GM12892 (cell line): ENCODE measurements at places on chromosomes 2 and 18.
A peak's percentile ranks its signal among the peaks of the same experiment; 100 is the strongest.

DNA sequence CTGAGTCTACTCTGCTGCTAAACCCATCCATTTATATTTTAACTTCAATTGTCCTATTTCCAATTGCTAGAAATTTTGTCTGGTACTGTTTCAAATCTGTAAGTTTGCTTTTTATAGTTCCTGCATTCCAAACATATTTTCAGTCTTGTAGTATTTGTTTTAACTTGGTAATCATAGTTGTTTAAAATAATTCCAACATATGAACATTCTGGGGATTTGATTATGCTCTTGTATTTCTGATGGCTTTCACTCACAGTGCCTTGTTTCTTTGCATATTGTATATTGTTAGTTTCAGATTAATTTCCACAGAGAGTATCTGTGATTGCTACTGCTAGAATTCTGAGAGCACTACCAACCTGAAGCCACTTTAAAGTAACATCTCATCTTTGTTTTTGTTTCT is 202.4 kb downstream of the ETAA1 start:
- no peak for DNase-seq

DNA sequence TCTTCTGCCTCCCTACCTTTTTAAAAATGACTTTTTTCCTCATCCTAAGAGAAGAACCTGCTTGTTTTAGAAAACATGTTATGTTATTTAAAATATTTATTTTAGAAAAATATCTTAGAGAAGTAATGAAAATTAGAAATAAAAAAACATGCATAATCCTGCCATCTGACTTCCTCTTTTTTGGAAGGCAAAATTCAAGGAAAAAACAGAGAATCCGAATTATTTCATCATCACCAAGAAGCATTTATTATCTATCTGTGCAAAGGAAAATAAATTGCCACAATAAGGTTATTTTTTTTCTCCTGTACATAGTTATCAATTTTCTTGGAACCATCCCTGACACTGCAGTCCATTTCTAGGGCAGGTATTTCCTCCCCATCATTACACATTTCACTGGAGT is 14.4 kb downstream of the SLC39A6 start:
- DNase-seq: no peak

DNA sequence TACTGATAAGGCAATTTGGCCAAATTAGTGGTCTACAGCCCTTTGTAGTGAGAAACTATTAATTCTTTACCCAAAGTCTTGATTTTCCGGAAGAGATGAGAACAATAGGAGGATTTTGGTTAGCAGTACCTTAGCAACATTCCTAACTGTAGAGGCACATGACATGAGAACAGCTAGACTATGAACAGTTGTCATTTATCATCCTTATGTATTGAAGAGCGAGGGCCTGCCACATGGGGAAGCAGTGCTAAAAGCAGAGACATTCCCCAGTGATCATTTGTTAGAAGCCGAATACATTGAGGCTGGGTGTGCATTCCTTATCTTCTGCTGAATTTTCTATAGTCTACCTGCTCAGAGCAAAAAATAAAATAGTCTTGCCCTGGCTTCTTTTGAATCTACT is 65.2 kb downstream of the RBBP8 start:
- no peak for DNase-seq

- peak; percentile 60 for DNase-seq
Measured at GRCh38 chr2:74876081-74876886, 42.4 kb downstream of the HK2 start.

DNA sequence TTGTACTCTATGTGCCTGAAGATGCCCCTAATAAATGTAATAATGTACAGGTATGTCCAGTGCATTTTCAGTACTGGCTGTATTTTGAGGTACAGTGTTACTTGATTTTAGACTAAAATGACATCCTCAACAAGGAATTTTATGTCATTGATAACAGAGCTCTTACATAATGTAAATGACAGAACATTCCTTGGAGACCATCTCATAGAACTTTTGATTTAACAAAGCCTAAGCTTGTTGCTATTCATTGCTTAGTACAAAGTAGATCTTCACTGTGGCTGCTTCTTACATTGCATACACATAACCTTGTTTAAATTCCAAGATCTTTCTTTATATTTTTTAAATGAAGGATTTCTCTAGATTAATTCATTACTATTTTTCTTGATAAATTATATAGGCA is 24.1 kb downstream of the DYNC1I2 start:
- no peak for DNase-seq

DNA sequence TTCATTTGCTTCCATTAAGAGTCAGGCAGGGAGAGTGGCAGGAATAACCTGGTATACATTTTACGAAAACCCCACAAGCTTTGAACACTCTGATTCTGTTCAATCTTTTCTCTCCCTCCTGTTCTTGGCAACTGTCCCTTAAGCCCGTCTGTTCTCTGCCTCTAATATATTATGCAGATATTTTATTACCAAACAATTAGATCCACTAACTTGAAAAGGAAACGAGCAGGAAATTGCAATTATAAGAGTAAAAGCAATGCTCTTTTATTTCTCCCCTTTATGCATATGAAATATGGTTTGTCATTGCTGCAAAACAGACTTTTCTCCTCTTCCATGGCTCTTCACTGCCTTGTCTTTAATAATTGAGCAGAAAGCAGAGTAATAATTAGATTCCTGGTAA is 149.1 kb upstream of the CELF4 start:
- no peak for DNase-seq

DNA sequence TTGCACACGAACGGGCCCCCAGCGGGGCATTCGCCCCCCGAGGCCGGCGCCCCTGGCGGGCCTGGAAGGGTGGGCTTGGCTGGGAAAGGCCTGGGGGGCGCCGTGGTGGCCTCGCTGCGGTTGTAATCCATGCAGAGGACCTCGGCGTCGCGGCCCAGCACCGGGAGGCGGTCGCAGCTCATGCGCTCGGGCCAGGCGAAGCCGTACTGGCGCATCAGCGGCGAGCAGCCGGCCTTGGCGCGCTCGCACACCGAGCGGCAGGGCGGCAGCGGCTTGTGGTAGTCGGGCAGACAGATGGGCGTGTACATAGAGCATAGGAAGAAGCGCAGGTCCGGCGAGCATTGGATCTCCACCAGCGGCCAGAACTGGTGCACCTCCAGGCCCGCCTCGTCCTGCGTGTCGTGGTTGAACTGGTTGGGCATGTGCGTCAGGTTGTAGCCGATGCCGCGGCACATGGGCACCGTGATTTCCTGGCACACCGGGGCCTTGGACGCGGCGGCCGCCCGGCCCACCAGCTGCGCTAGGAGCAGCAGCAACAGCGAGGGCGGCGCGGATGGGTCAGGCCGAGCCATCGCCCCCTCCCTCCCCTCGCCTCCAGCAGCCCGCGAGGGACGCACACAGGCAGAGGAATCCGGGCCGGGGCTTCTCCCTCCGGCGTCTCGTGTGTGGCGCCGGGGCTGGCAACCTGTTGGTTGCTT is 1.4 kb downstream of the FZD5 start:
- DNase-seq: peak; percentile 29

- DNase-seq: no peak
Measured at GRCh38 chr2:199922856-199923255, 11.8 kb downstream of the C2orf69 start.

DNA sequence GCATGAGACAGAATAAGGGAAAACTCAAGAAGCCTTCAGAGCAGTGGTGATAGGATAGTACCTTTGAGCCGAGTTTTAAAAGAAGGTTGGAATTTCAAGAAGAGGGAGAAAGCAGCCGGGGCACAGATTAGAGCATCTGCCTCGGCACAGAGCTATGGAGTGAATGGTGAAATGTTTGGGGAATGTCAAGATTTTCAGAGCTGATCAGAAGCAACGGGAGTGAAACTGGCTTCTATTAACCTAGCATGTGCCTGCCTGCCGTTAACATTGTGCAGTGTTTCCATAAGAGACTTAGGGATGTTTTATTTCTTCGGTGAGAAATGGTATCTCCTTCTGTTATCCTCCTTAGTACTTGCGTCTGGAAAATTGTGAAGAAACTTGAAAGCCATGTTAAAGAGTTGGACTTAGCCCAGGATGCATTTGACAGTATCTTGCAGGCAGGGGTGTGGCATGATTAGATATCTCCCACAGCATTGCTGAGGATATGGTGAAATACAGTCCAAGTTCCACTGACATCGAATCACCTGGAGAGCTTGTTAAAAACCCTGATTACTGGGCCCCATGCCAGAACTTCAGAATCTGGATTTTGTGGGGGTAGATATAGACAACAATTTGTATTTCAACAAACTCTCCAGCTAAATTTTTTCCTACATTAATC is 96.8 kb upstream of the PPP1CB start:
- no peak for DNase-seq

DNA sequence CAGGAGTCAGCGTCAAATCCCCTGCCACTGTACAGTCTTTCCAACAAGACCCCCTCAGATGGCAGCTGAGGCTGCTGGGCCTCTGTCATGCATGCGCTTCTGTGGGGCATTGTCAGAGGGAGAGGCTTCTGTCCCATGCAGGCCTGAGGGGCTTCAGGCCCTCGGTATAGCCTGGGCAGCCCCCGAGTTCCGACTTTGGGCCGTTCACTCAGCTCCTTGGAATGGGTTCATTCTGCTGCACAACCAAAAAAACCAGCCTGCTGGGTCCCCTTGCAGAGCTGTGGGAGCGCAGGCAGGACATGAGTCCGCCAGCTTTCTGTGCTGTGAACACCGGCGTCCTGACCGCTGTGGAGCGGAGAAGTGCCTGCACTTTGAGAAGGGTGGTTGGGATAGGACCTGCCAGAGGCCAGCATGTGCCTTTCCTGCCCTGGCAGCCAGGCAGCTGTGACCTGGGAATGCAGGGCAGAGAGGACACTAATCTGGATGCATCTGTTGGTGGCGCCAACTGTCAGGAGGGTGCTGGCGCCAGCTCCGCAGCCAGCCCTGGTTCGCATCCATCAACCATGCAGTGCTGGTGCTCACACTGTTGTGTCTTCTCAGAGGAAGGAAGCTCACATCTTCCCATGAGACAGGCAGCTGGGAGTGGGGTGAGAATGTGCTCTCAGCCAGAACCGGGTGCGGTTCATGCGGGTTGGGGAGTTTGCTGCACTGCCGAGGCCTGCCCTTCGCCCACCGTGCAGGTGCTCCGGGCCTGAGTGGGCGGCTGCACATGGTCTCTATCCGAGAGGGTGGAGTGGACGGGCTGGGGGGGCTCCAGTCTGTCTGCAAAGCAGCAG is 14.3 kb downstream of the ARHGEF4 start:
- DNase-seq: no peak

DNA sequence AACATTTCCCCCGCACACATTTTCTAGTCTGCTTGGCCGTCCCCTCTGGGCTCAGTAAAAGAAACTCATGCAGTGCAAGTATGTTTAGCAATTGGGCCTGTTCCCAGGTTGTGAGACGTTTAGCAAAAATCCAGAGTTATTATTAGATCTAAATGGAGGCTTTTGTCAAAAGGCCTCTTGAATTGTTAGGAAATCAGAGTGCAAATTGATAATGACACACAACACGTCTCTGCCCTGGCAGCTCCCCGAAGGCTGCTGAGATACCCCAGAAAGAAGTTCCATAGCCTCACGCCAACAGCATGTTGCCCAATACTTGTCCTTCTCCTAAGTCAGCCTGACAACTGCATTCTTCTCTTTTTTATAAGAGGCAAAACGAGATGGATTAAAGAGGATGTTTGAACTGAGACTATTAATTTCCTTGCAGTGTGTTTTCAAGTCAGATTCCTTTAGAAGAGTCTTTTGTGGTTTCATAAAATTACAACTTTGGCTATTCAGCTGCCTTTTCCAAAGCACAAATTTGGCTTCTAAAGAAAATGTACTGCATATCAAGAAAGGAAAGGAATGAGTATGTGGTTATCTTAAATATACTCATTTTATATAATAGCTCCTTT is 202.2 kb downstream of the TRIB2 start:
- no peak for DNase-seq

DNA sequence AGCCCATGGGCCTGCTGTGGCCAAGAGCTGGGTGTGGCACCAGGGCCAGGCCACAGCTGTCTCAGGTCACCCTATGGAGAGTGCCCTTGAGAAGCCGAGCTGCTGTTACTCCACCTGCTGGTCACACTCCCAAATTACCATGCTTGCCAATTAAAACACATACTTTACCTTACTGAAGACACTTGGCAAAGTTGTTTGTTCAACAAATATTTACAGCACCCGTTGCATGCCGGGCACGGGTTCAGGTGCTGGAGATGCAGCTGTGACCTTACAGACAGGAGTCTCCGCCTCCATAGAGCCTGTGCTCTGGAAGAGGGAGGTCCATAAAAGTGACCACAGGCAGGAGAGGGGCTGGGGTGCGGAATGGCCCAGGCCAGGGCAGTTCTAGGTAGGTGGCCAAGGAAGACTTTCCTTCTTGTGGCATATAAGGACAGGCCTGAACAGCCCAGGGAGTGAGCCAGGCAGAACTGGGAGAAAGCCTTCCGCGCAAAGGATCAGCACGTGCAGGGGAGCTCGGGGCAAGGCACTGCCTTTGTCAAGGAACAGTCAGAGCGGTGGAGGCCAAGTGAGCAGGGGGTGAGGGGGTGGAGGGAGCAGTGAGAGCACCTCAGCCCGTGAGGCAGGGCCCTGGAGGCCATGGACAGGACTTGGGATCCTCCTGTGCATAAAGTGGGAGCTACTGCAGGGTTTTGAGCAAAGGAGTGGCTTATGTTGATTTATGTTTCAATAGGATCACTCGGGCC is 23.6 kb upstream of the RBM44 start:
- DNase-seq: peak; percentile 46

DNA sequence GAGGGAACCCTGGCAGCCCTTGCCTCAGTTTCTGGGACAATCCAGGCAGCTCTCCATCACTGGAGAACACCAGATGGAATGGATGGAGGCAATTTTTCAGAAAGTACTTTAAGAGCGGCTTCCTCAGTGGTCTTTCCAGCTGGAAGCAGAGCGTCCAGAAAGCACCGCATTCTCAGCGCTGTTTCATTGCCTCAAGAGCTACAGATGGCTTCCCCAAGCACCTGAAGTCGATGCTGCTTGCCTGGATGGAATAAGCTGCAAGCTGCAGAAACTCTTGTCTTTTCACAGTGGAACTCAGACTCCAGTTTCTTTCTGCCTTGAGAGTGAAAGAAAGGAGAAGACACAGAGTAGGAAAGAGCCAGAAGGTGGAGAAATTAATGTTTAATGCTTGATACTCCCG is 766.9 kb downstream of the TDRD15 start:
- no peak for DNase-seq

GRCh38 chr2:151051574-151052220 is 210.0 kb downstream of the RBM43 start:
- peak; percentile 2 for DNase-seq

DNA sequence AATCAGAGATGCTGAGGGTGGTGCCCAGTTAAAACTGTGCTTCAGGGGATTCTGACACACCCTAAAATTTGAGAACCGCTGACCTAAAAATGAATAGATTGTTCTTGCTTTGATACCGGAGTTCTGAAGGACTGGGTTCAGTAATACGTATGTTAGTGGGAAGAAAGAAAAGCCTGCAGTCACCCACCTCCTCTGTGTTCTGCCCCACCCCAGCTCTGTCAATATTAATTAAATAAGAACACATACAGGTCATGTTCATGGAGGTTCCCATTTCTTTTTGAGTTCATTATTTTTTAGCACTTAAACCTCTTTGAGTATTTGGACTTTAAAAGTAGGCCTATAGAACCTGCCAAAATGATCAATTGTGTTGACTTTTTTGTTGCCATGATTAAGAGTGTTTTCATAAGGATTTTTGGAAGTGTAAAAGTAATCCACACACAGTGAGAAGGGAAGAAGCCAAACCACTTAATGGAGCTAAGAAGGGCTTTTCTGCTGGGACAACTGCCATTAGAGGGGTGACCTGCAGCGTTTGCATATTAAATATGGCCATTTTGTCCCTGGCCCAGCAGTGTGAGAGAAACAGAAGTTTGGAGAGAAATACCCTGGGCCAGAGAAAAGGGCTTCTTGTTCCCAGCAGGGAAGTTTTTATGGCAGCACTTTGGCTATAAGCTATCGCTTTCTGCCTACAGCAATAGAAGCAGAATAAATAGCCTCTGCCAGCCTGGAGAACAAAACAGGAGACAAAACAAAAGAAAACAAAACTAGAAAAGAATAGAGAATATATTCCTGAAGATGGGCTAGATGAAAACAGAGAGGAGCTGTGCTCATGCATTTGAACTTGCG is 80.7 kb upstream of the RNF152 start:
- DNase-seq: no peak
